ENCODE measurements at places on chromosomes 3 and 15.

GRCh38 chr3:159804726-159805410, 183.8 kb upstream of the IL12A start:
- DNase-seq: no peak

DNA sequence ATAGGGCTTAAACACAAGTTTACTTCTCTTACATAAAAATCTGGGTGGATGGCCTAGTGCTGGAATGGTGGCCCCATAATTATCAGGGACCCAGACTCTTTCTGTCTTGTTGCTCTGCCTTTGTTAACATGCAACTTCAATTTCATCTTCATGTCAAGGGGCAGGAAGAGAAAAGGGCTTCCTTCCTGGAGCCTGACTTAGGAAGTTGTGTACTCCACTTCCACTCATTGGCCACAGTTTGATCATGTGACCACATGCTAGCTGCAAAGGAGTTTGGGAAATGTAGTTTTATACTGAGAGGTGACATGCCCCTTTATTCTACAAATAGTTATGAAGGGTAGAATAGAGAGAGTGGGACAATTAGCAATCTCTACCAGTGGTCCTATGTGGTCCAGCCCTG, 39.3 kb downstream of the RHCG start:
- DNase-seq: no peak

- DNase-seq: no peak
These were observed at the start of gene APOD for GRCh38 chr3:195583831-195584542. Gene APOD, minus strand, starts transcription at chr3:195583940. Its CDS starts 4,479 bp downstream, at chr3:195579461.

DNA sequence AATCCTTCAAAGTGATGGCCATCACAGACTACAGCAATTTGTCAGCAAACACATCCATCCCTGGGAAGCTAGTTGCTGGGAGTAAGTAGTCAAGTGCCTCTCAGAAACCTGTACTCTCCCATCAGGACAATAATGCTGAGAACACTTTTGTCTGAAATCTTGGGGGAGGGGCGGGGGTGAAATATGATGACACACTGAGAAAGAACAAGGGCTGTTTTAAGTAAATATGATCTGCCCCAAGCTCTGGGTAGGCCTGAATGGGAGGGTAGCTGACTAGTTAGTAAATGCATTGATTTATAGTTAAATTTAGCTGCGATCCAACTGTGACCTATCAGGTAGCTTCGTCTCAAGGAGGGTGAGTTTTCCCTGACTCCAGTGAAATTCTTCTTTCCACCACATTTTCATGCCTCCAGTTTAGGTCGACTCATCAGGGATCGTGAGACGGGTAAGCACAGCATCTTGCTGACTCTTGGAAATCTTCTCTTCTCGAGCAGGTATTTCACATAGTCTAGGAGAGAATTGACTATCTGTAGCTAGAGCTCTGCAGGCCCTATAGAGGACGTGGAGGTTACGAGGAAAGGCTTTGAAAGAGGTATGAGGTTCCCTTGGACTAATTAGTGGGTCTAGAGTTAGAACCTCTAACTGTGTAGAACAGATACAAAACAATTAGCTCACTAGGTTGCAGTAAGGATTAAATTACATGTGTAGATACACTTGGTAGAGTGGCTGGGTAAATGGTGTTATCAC, 213.4 kb upstream of the SLC2A2 start:
- no peak for DNase-seq

- no peak for DNase-seq
These were observed 10.1 kb upstream of the RBM5 start for GRCh38 chr3:50078622-50079021.

- no peak for DNase-seq
These were observed 127.1 kb downstream of the MEGF11 start for GRCh38 chr15:66126456-66126855.

DNA sequence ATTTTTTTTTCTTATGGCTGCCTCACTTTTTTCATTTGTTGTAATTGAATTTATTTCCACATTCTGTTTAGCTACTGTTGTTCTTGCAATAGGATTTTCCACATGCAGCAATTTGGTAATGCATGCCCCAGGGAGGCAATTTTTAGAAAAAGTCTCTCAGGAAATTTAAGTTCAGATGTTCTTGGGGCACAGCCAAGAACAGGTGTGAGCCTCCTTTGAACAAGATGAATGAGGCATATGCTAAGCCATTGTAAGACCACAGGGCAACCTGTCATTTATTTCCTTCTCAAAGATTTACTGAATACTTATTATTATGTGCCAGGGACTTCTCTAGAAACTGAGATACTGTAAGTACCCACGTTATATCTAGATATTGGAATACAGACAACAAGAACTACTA, 549.5 kb downstream of the DIPK2A start:
- no peak for DNase-seq

Data from stimulated activated CD8-positive, alpha-beta memory T cell treated with anti-CD3 and anti-CD28 coated beads, Interleukin-7, amount 100 ng/mL, for 1 hour (primary cell).